ENCODE measurements at places on chromosomes 12 and 14. TPM values are rescaled to one million over a fixed set of nuclear protein-coding genes. Genes with fewer than 3 reads are reported as not detected.

DNA sequence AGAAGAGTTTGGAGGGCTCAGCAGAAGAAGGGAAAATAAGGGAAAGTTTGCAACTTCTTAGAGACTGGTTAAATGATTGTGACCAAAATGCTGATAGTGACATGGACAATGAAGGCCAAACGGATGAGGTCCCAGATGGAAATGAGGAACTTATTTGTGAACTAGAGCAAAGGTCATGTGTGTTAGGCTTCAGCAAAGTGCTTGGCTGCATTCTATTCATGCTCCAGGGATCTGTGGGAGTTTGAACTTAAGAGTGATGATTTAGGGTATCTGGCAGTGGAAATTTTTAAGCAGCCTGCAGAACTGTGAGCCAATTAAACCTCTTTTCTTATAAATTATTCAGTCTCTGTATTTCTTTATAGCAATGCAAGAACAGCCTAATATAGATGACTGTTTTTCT is 88.9 kb upstream of the ARHGAP5 start:
- no peaks in the 10 kb centered on the region for H3K4me1 ChIP-seq
- no peaks in the 10 kb centered on the region for H3K36me3 ChIP-seq
- no peaks in the 10 kb centered on the region for H3K27me3 ChIP-seq
- DNase-seq = no peak
- no peak overlapping the region for H3K4me3 ChIP-seq

- DNase-seq = no peak
- peaks cover 10% of the 10 kb centered on the region for H3K4me1 ChIP-seq
- H3K27ac ChIP-seq = peak overlapping the region; percentile 16
- no peaks in the 10 kb centered on the region for H3K36me3 ChIP-seq
- H3K27me3 ChIP-seq = no peaks in the 10 kb centered on the region
- no peak overlapping the region for H3K4me3 ChIP-seq
These were observed 217.1 kb upstream of the BTG1 start for GRCh38 chr12:92362785-92363184.

DNA sequence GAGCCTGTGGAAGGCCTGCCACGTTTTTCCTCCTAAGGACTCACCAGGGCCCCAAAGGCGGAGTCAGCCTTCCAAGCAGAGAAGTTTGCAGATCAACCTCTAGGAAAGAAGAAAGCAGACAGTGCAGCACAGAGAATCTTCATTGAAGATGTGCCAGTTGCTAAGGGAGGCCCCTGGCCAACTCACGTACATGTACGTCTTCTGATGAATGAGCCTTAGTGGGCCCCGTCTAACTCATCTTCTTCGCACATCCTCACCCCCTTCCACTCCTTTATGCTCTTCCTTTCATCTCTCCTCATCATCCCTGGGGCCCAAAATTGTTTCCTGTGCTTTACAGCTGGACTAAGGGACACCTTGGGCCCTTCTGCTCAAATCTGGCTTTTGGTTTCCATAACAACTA is 703.0 kb upstream of the TBX3 start:
- H3K27ac ChIP-seq = no peak overlapping the region
- DNase-seq = no peak
- no peaks in the 10 kb centered on the region for H3K27me3 ChIP-seq
- no peak overlapping the region for H3K4me3 ChIP-seq
- no peaks in the 10 kb centered on the region for H3K36me3 ChIP-seq

DNA sequence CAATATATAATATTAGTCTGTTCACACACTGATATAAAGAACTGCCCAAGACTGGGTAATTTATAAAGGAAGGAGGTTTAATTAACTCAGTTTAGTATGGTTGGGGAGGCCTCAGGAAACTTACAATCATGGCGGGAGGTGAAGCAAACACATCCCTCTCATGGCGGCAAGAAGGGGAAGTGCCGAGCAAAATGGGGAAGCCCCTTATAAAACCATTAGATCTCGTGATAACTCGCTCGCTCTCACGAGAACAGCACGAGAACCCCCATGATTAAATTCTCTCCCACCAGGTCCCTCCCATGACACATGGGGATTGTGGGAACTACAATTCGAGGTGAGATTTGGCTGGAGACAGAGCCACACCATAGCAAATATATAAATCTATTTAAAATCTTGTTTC is 269.8 kb downstream of the ATP23 start:
- no peaks in the 10 kb centered on the region for H3K4me1 ChIP-seq
- DNase-seq = no peak

DNA sequence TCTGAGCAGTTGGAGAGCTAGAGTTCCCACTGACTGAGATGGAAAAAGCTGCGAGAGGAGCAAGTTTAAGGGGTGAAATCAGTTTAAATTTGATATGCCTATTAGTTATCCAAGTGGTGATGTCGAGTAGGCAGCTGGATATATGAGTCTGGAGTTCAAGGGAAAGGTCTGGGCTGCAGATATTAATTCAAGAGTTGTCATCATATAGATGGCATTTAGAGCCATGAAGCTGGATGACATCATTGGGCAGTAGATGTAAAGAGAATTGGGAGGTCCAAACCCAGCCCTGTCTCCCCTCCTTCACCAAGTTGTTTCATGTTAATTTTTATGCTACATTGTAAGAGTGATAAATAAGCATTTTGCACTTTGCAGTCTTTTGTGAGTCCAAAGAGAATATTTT is 898.1 kb downstream of the GALC start:
- DNase-seq = no peak
- no peaks in the 10 kb centered on the region for H3K36me3 ChIP-seq
- no peak overlapping the region for H3K27ac ChIP-seq
- H3K4me1 ChIP-seq = no peaks in the 10 kb centered on the region

DNA sequence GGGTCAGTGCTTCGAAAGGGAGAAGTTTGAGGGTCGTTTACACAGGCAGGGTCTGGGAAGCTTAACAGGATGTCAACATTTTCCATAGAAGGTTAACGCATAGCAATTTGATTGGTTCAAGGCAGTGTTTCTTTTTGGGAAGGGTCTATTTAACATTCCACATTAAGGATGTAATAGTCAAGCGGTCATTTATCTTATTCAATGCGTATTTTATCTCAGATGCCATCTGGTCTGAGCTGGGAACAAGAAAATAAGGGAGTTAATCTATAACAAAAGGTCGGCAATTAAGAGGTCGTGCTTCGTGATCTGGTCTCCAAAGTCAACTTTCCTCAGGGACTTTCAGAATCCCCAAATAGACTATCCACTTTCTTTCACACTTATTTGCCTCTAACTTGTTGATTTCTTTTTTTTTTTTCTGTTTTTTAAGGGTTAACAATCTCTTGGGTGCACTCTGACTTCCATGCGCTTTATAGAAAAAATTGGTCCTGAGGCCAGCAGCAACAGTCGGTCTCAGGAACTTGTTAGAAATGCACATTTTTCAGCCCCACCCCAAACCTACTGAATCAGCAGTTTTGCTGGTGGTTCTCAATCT is 550 bp upstream of the RESF1 start:
- H3K4me3 ChIP-seq = peak overlapping the region; percentile 57
- peaks cover 11% of the 10 kb centered on the region for H3K36me3 ChIP-seq
- H3K4me1 ChIP-seq = peaks cover 3% of the 10 kb centered on the region
- no peaks in the 10 kb centered on the region for H3K27me3 ChIP-seq

- H3K4me3 ChIP-seq = no peak overlapping the region
- no peaks in the 10 kb centered on the region for H3K4me1 ChIP-seq
- H3K27ac ChIP-seq = no peak overlapping the region
- H3K36me3 ChIP-seq = no peaks in the 10 kb centered on the region
These were observed 43.0 kb upstream of the GSG1 start for GRCh38 chr12:13146336-13146938.

- H3K27me3 ChIP-seq = peaks cover 7% of the 10 kb centered on the region
- no peak for DNase-seq
- no peak overlapping the region for H3K27ac ChIP-seq
- peaks cover 2% of the 10 kb centered on the region for H3K36me3 ChIP-seq
- no peak overlapping the region for H3K4me3 ChIP-seq
- peaks cover 73% of the 10 kb centered on the region for H3K4me1 ChIP-seq
These were observed 190.8 kb upstream of the C14orf180 start for GRCh38 chr14:104388541-104389325.

- H3K4me1 ChIP-seq = peaks cover 5% of the 10 kb centered on the region
- H3K27me3 ChIP-seq = no peaks in the 10 kb centered on the region
- H3K27ac ChIP-seq = peak overlapping the region; percentile 6
- no peaks in the 10 kb centered on the region for H3K36me3 ChIP-seq
These were observed 283.5 kb downstream of the KSR2 start for GRCh38 chr12:117685110-117685926.

GRCh38 chr14:60845523-60845922 is 111.0 kb downstream of the MNAT1 start:
- no peaks in the 10 kb centered on the region for H3K27me3 ChIP-seq
- no peaks in the 10 kb centered on the region for H3K4me1 ChIP-seq
- H3K4me3 ChIP-seq = no peak overlapping the region
- H3K27ac ChIP-seq = no peak overlapping the region

GRCh38 chr12:26162905-26163304 is 32.5 kb upstream of the SSPN start:
- H3K27me3 ChIP-seq = no peaks in the 10 kb centered on the region
- H3K4me3 ChIP-seq = no peak overlapping the region
- no peaks in the 10 kb centered on the region for H3K36me3 ChIP-seq

DNA sequence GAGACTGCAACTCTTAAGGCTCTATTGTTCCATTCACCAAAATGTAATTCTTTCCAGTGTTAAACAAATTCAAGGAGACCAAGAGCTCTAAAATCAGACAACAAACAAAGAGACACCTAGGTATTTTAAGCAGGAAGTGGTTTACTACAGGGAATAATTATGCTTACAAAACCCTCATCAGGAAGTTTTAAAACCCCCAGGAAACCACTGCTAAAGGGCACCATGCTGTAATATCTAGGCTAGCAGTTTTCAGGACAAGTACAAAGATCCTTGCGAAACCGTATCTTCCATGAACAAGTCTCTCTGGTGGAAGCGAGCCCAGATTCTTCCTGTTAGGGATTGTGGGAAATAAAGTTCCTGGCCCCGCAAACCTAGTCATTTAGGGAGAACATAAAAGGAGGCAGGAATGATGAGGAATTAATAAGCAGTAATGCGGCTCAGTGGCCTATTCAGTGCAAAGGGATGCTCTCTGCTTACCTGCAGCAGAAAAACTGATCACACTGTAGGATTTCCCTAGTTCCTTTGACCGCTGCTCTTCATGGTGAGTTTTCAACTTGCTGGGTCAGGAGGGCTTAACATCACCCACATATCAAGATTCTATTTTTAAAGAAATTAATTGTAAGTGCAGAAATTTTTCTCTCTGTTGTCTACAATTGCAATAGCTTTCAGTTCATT is 42.8 kb downstream of the ACSM4 start:
- no peaks in the 10 kb centered on the region for H3K27me3 ChIP-seq
- H3K4me1 ChIP-seq = no peaks in the 10 kb centered on the region
- H3K4me3 ChIP-seq = no peak overlapping the region
- no peaks in the 10 kb centered on the region for H3K36me3 ChIP-seq
- no peak for DNase-seq

Gene TAS2R19
- 6.3 TPM for total RNA-seq

GRCh38 chr12:111389635-111390034 is 16.1 kb upstream of the SH2B3 start:
- H3K27ac ChIP-seq = no peak overlapping the region
- no peak for DNase-seq
- H3K4me1 ChIP-seq = no peaks in the 10 kb centered on the region
- H3K27me3 ChIP-seq = no peaks in the 10 kb centered on the region
- no peak overlapping the region for H3K4me3 ChIP-seq

GRCh38 chr12:122081083-122081696 is 2.6 kb downstream of the MLXIP start:
- H3K4me1 ChIP-seq = peaks cover 50% of the 10 kb centered on the region
- H3K27ac ChIP-seq = peak overlapping the region; percentile 51
- no peak for DNase-seq
- no peaks in the 10 kb centered on the region for H3K27me3 ChIP-seq
- peaks cover 20% of the 10 kb centered on the region for H3K36me3 ChIP-seq
- peak overlapping the region; percentile 81 for H3K4me3 ChIP-seq

Gene CMKLR1
- total RNA-seq = 12.0 TPM
